Spleen (tissue), 13 donors: ENCODE measurements at places on chromosomes 1 and 21.

- DNase-seq = no peak
These were observed 21.5 kb upstream of the OPRD1 start for GRCh38 chr1:28790377-28791035.

DNA sequence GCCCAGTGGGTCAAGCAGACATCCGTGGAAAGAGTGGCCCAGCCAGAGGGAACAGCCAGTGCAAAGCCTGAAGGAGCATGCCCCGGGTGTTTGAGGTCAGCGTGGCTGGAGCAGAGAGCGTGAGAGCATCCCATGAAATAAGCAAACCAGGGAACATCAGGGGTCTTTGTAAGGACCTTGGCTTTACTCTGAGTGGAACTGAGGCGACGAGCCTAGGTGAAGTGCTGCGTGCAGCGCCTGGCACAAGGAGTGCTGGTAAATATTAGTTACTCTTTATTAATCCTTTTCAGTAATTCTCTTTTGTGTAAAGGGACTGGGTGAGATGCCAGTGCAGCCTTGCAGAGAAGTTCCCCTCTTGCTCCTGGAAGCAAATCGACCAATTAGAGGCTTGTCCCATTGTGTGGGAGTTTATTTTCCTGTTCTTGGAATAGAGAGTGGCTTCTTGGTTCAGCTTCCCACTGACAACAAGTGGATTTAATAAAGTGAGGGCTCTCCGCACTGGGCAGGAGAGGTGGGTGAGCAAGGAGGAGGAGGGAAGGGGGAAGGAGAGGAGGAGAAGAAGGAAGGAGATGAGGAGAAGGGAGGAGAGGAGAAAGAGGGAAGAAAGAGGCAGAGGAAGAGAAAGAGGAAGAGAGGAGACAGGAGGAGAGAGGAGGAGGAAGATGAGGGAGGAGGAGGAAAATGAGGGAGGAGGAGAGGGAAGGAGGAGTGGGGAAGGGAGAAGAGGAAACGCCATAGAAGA is 37.6 kb upstream of the DISP3 start:
- DNase-seq = no peak

GRCh38 chr21:16159213-16159970 is 429.6 kb downstream of the USP25 start:
- no peak for DNase-seq

DNA sequence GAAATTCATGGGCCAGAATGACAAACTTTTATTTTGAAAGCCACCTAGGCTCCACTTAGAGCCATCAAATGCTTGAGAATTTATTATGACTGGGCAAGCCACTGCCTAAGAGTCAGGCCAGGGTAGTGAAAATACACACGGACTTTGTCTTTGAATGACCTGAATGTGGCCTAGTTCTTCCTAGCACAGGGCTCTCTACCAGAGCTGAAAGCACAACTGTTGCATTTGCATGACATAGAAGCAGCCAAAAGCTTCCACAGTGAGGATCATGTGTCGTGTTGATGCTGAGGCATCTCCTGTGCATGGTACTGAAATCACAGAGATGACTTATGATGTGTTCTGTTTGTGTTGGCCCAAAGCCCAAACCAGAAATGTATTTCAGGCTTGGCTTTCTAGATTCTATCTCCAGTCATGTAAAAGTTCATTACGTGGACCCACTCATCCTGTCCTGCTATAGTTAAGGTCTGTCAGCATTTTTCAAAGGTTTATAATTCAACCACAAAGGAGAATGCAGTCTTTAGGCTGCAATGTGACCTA is 164.0 kb upstream of the UBE2U start:
- DNase-seq = no peak

DNA sequence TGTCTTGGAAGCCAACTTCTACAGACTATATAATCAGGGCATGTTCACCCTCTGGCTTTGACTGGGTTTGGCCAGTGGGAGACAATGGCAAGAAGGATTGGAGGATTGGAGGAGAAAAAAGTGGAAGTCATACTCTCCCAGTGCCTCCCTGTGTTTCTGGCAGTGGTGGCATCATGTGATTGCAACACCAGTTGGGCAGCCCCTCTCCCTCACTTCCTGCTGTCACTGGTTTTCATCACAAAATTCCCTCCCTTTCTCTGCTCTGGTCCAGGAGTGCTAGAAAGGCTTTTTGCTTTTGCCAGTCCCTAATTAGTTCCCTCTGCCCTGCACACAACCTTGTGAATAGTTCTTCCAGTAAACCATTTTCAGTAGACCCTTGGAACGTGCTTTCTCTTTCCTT is 3.7 kb upstream of the QSOX1 start:
- no peak for DNase-seq

DNA sequence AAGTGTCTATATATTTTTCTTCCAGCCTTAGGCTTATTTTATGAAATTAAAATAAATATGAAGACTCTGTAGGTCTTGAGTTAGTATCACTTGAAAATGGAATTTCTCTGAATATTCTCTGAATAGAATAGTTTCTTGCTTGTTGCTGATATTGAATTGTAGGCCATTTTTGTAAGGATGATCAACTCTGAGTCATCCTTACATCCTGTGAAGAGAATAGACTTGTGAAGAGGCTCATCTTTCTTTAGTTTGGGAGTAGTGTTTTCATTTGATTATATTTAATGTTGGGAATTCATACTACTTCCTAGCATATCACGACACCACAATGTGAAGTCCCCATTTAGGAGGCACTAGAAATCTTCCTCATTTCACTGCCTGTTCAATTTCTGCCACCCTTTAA is 27.5 kb upstream of the CD1D start:
- DNase-seq = no peak

- DNase-seq = no peak
These were observed 392.8 kb upstream of the CAMK1G start for GRCh38 chr1:209190591-209191261.

DNA sequence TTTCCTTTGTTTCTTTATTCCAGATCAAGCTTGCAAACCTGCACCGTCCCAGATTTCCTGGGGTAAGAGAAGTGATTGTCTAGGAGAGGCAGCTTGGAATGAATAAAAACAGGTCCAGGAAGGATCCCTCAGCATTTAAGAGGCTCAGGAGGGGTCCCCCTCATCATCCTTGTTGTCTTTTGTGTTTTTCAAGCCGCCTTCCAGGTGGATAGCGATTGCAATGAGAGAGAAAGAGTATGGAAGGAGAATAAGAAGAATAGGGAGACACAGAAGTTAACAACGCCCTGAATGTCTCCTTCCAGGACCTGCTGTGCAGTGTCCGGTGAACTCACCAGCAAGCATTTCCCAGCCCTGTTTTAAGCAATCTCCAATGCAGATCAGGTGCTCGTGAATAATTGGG is 8.5 kb downstream of the ERG start:
- no peak for DNase-seq

- DNase-seq = no peak
These were observed 34.6 kb upstream of the FMO3 start for GRCh38 chr1:171055966-171056643.

GRCh38 chr1:94463765-94464330 is 45.7 kb downstream of the ABCD3 start:
- DNase-seq = no peak

DNA sequence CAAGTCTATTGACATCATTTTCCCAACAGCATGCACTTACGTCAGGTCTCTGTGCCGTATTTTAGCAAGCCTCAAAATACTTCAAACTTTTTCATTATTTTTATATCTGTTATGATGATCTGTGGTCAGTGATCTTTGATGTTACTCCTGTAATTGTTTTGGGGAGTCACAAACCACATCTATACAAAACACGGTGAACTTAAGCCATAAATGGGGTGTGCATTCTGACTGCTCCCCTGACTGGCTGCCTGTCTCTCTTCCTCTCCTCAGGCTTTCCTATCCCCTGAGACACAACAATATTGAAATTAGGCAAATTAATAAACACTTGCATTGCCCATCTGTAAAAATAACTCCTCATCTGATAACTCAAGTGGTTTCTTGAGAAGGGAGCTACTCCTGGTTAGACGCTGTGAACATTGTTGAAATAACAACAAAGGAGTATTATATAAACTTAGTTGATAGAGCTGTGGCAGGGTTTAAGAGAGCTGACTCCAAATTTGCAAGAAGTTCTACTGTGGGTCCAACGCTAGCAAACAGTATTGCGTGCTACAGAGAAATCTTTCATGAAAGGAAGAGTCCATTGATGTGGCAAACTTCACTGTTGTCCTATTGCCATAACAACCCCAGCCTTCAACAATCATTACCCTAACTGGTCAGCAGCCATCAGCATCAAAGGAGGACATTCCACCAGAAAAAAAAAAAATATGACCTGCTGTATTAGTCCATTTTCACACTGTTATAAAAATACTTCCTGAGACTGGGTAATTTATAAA is 105.8 kb upstream of the DSCAM start:
- DNase-seq = no peak

DNA sequence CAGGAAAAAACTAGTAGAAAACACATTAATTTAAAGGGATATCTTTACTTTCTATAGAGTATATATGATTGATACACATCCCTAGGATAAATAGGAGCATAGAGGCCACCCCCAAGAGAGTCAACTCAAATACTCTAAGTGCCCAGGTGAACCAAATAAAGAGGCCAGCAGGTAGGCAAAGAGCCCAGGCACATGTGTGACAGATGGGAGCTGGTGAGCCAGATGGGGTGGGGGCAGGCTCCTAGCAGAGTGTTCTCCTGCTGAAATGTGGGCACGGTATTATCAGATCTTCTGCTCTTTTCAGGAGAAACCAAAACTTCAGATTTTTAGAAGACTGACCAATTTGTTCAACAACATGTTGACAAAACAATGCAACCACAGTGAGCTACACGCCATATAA is 333.4 kb upstream of the PKN2 start:
- DNase-seq = no peak

- no peak for DNase-seq
These were observed 11.6 kb downstream of the IFI6 start for GRCh38 chr1:27660300-27660835.

DNA sequence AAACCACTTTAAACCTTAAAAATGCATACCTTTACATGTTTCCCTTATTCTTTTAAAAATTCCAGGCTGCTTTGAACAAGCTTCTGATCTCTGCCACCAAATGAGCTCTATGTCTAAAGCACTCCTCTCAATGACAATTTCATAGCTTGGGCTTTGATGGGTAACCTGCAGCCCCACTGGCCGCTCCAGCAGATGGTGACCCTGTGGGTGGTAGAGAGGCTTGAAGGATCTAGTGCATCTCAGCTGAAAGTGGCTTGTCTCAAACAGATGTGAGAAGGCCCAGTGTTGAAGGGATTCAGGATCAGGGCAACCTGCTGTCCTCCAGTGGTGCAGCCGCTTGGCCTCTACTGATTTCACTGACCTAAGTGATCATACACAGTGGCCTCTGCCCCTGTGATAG is 84.7 kb upstream of the IRF2BP2 start:
- DNase-seq = no peak

DNA sequence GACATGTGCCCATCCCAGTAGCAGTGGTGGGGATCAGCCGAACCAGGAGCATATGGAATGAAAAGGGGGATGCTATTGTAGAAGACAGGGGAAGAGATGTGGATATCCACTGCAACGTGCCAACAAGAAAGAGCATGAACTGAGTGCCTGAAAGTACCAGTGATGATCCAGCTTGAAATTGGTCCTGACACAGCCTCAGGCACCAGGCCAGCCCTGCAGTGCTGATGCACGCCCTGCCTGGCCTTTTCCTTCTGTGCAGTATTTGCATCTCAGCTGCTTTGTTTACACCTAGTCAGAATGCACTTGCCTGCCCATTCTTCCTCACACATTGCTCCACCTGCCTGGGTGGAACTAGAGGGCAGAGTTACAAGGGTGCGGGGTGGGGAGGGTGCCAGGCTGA is 50.3 kb upstream of the ARTN start:
- DNase-seq = no peak

- DNase-seq = peak; percentile 55
These were observed 24.1 kb upstream of the NPHP4 start for GRCh38 chr1:6016191-6016865.

- peak; percentile 65 for DNase-seq
These were observed 30.0 kb downstream of the ZBTB17 start for GRCh38 chr1:15945832-15946448.

DNA sequence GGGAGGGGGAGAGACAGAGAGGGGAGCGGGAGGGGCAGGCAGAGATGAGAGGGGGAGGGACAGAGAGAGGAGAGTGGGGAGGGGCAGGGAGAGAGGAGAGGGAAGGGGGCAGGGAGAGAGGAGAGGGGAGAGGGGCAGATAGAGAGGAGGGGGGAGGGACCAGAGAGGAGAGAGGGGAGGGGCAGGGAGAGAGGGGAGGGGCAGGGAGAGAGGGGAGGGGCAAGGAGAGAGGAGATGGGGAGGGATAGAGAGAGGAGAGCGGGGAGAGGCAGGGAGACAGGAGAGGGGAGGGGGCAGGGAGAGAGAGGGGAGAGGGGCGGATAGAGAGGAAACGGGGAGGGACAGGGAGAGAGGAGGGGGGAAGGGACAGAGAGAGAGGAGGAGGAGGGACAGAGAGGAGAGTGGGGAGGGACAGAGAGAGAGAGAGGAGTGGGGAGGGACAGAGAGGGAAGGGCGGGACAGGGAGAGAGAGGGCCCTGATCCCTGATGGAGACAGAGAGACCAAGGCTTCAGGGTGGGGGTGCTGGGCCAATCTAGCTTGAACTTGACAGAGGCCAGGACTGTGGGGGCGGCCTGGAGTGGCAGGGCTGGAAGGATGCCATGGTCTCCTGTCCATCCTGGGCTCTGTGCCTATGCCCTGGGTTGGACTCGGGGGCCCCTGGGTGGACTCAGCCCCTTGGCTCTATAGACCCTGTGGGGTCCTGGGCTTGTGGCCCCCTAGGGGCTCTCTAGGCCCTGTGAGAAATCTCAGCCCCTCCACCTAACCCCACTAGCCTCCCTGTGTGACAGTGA is 43.6 kb downstream of the DMRTB1 start:
- no peak for DNase-seq

DNA sequence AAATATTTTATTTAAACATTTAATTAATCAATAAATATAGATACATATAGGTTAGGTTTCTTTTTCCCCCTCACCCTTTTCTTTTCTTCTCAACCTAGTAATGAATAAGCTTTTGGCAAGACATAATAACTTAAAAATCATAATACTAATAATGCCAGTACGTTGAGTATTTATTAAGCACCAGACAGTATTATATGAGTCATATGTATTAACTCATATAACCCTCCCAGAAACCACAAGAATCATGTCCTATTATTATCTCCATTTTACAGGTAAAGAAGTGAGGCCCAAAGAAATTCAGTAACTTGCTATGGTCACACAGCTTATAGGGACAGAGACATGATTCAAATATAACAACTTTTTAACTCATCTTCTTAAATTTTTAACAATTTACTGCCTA is 834.5 kb upstream of the ADGRL2 start:
- DNase-seq = no peak

DNA sequence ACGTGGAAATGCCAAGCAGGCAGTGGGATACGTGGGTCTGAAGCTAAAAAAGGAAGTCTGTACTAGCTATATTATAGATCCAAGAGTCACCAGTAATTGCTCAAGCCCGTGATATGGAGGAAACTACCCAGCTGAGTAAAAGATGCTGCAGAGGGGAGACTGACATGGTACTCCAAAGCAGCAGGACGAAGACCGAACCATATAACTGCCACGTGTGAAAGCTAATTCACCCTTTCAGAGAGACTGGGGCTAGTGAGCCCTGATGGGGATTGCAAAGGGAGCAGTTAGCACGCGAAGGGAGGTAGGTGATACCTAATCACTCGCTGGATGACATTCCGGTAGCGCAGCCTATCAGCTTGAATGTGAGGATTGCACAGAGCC is 316 bp downstream of the AP4B1 start:
- DNase-seq = no peak
